IPS DF 6.9 (cell line): ENCODE measurements at places on chromosomes 6 and 20.

GRCh38 chr6:116127771-116128493 is 2.0 kb upstream of the COL10A1 start:
- no peak for DNase-seq

- DNase-seq: no peak
Observed at GRCh38 chr6:42068173-42068572, 17.8 kb downstream of the TAF8 start.

DNA sequence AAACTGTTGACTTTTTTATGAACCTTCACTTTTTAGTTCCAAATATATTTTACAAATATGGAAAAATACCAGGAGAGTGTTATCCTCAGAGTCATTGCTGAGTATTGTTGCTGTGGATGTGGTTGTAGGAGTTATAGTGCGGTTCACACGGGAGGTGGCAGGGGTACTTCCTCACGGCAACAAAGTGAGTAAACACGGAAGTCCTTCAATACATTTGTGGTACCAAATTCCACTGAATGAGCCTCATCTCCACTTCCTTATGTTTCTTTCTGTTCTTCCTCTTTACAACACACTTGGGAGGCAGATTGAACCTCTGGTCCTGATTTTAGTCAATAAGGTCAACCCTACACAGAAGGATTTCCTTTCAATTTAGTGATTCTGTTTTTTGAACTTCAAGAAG is 371.8 kb downstream of the BTBD3 start:
- no peak for DNase-seq

GRCh38 chr6:142647449-142648035 is 297.4 kb downstream of the HIVEP2 start:
- no peak for DNase-seq

GRCh38 chr6:41586252-41587007 is 40.2 kb downstream of the FOXP4 start:
- DNase-seq: no peak

DNA sequence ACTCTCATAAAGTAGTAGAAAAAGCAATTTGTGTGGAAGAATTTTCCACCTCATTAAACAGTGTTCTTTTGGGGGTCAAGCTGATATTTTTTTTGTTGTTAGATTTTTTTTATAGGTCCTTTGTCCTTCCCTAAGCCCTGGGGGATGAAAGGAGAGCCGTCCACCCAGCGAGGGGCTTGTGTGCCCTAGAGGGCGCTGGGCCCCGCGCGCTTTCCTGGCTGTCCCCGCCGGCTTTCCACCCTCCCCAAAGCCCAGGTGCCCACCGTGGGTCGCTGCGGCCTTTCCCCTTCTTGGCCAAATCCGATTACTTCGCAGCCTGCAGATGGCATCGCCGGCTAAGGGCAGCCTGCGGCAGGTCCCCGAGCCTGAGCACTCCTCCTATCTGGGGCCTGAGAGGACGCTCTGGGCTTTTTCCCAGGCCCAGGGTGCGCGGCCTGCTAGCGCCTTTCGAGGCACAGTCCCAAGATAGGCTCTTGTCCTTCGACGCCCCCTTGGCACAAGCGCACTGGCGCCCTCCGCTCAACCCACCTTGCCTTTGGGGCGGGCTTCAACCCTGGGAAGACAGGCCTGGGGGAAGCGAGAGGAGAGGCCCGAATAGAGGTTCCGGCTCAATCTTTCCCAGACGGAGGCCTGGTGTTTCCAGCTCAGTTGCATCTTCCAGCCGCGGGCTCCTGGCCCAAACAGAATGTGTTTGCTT is 33.6 kb downstream of the TFAP2A start:
- DNase-seq: no peak

DNA sequence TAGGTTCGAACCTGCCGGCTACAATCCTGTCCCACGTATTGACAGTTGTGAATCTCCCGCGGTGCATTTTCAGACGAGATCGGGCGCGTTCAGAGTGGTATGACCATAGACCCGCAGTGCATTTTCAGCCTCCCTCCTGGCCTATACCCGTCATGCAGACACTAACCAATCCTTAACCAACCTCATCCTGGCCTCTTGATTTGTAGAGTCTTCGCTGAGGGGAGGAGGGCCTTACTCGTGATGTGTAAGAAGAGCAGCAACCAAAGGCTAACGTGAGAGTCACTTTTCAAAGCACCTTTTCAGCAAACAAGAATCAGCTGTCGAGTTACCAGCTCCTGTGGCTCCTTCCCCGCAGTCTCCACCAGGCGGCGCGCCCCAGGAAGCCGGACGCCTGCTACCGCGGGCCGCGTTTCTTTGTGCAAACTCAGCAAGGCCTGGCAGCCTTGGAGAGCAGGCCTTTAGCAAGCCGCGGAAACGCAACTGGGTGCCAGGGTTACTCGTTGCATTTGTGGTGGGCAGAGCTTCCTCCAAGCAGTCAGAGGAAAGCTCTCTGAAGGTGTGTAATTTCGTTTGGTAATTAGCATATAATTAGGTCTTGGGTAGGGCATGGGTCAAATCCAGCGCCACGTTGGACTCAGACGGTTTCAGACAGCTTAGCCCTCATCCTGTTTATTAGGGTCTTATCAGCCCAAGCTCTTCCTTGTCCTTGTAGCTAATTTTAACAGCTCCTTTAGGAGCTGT is 139.8 kb downstream of the OR2B2 start:
- DNase-seq: no peak

- no peak for DNase-seq
Observed at GRCh38 chr20:4999788-5000187, 1.5 kb downstream of the SLC23A2 start.

DNA sequence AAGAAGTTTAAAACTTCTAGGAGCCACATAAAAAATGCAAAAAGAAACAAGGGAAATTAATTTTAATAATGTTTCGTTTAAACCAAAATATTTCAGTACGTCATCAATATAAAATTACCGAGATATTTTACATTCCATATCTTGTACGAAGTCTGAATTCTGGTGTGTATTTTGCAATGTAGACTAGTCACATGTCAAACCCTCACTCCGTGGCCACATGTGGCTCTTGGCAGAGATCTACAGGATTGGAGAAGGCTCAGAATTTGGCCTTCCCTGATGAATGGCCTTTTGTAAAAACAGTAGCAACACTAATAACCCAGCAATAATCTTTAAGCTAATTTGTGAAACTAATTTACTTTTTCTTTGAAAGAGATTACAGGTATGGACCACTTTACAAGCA is 217.1 kb downstream of the PRL start:
- DNase-seq: no peak

GRCh38 chr20:24820345-24820744 is 128.7 kb upstream of the CST7 start:
- DNase-seq: no peak

- no peak for DNase-seq
Observed at GRCh38 chr20:58973866-58974265, 7.2 kb upstream of the NELFCD start.

GRCh38 chr6:34146021-34146782 is at the start of gene GRM4:
Gene GRM4, minus strand, starts transcription at chr6:34146087. Its CDS starts 12,591 bp downstream, at chr6:34133496.
- no peak for DNase-seq
